ENCODE measurements at places on chromosomes 4 and X.

DNA sequence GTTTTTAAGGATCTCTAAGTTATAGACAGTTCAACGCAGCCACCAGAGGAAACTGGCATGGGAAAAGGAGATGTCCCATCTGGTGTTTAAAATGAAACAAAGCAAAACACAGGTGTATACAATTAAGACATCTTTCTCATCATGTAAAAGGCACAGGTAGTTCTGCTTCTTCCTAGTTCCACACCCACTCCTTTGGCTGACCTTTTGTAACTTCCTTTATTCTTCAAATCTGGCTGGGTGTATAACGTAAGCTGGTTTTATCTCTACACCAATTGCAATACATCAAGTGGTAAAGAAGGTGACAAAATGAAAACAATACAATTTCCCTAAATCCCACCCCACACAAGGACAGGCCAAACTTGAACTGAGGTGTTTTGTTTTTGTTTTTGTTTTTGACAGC lies 27.3 kb upstream of the FBXW7 start:
- DNase-seq: no peak

- no peak for DNase-seq
Observed at GRCh38 chr4:152044331-152045036, 283.7 kb upstream of the GATB start.

DNA sequence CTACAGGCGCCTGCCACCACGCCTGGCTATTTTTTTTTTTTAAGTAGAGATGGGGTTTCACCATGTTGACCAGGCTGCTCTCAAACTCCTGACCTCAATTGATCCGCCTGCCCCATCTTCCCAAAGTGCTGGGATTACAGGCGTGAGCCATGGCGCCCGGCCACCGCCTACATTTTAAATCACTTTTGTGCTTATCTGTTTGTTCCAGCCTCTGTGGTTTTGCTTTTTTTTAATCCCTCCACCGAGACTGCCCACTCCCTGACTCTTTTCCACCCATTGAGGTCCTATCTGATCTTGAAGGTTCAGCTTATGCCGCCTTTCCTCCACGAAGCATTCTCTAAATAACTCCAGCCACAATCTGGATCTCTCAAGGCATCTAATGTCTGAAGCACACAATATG lies 73.5 kb downstream of the CHRDL1 start:
- DNase-seq: no peak

DNA sequence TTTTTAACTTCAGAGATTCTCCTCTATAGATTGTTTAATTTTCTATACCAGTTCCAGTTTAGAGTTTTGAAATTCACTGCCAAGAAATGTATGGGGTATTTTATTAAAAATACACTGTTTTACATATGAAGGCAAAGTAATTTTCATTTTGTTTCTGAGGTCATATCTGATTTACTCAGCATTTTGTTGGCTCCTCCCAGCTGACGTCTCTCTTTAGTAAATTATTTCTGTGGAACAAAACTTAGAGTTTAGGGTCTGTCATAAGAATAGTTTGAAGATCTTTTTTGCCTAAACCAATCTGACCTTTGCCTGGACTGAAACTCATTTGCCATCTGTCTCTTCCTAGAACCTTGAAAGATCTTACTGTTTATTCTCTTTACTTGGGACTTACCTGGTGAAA lies 16.9 kb downstream of the FNIP2 start:
- no peak for DNase-seq

DNA sequence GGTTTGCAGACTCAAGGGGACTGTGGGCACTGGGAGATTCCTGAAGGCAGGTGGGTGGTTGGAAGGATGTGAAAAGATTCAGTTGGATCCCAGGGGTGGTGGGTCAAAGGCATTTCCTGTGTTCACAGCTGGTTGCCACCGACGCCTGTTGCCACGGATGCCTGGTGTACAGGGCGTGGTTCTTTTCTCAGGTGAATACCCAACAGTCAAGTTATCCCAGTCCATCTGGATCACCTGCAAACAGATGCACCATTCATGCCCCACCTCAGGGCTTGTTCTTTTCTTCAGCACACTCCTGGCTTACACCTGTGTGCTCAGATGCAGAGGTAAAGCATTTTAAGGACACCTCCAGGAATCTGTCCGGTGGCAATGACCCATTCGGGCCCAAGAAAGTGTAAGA lies 55.8 kb upstream of the SHOX start:
- no peak for DNase-seq

DNA sequence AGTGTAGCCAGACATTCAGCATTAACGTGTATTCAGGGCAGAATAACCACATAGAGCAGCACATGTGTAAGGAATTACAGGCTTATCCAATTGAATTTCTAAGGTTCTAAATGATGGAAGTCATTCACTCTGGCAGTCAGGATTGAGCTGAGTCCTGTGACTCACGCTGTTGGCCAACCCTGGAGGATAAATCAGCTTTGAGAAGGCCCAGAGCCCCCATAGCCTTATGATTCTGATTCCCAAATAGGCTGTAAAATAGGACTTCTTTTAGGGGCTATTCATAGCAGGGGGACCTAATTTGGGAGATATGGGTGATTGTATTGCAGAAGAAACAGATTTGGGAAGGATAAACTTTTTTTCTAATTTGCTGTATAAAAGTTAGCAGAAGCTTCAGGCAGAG lies 8.1 kb upstream of the HPF1 start:
- no peak for DNase-seq

GRCh38 chr4:128371876-128372275 lies 84.3 kb upstream of the PGRMC2 start:
- no peak for DNase-seq

DNA sequence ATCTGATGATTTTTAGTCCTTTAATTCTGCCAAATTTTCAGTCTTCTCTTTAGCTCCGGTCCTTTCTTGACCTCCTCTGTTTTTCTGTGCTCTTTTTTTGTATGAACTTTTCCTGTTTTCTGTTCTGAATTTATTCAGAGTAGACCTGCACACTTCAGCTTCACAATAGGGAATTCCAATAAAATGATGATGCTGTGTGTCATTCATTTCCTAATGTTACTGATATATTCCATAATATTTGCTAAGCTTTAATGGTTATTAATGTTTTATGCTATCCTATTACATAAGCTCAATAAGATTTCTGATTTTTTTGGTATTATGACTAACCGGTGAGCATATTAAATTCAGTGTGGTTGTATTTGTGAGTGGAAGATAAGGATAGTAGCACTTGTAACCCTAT lies 13.9 kb upstream of the MAD2L1 start:
- DNase-seq: no peak

DNA sequence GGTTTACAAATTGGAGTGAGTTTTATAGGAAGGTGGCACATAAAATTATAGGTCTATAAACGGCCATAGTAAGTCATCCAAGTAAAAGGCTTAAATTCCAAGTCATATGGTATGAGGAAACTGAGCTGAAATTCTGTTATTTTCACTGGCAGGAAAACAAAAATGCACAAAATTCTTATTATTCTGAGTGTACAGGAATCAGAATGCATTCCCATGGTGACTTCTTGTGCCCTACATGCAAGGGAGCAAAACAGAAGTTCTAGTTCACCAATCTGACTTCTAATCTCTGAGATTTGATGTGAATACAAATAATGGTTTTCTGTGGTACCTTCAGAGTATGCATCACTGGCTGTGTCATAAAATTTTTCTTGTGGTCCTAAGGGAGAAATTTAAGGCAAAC lies 102.9 kb downstream of the CLCN4 start:
- no peak for DNase-seq

DNA sequence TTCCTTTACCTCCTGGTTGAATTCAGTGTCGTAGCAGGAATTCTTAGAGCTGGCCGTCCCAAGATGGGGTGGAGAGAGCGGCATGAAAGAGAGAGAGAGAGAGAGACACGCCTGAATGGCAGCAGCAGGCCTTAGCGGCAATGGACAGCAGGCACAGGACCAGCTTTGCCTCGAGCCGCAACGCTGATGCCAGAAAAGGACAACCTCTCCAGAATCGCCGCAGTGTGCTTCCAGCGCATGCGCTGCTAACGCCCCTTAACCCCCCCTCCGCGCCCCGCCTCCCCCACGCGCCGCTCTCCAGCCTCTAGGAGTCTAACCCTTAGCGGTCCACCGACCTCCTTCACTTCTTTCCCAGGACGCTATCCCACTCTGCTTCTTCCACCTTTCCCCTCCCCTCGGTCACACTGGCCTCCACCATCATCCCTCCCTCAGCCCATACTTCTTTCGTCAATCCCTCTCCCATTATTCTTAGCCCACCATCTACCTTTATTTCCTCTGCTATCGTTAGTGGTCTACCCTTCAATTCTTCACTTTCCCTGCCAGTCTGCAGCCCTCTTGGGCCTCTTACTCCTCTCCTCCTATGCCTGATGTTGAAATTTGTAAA lies 10.5 kb upstream of the ZCCHC13 start:
- peak; percentile 73 for DNase-seq

GRCh38 chrX:103107836-103108235 lies 14.9 kb upstream of the NXF3 start:
- DNase-seq: no peak

- DNase-seq: peak; percentile 40
Observed at GRCh38 chr4:77618383-77619241, 13.0 kb downstream of the CXCL13 start.

DNA sequence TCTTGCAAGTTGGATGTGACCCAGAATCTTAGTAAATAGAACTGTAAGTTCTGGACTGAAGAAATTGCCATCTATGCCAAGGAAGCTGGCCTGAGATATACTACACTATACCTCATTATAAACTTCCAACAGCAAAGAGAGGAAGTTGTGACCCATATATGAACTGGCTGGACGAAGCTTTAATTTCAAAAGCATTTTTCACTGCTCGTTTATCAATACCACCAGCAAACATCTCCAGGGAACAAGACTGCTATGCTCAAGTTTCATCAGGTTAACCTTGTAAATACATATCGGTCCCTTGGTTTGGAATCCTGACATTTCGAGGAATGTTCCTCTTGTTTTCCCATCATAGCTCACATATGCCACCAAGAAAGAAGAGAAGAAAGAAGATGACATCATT lies 334.5 kb upstream of the IGFBP7 start:
- DNase-seq: no peak

GRCh38 chr4:127509155-127509554 lies 123.6 kb upstream of the INTU start:
- no peak for DNase-seq

DNA sequence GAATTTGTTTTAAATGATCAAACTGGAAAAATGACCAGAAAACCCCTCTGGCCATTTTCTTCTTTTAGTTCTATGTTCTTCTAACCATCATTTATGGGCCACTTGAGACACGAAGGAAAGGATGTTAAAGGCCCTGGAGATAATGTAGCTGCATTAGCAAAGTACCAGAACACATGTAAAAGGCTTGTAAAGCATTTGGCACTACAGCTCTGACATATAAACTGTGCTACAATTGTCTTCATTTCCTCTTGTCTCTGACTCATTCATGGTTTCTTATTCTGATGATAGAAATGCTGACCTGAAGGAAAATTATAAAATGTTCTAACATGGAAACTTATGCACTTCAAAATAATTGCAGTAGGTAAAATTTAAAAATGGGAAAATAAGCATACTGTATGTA lies 388.7 kb downstream of the FAT4 start:
- DNase-seq: no peak

DNA sequence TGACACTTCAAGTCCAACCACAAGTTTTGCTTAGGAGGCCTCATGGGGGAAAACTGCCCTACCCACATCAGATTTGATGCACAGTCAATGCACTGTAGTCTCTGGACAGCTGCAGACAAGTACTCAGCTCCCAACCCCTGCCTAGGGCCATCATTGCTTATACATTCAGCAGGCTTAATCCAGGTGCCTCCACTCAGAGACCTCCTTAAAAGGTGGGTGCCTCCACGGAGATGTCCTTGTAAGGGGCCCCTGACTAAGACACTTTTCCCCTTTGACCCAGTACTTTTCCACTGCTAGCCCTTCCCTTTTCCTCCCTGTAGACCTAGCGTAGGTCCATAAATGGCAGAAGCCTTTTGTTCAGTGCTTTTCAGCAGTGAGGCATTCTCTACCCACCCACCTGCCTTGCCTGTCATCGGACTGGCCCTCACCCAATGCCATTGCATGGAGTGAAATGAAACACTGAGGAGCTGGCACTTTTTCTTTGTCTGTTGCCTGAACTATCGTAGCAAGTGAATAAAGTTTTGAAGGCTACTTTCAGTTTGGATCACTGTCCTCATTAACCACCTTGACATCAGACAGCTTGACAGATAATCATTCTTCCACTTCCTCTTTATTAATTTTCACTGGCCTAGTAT lies 23.8 kb upstream of the PLK4 start:
- no peak for DNase-seq

Data from ovary (tissue), 10 donors.